ENCODE measurements at places on chromosomes 12 and 14.

- no peak for DNase-seq
These were observed 131.2 kb upstream of the FOXG1 start for GRCh38 chr14:28635387-28635786.

- no peak for DNase-seq
These were observed 8.3 kb upstream of the OR11H6 start for GRCh38 chr14:20215196-20215595.

- no peak for DNase-seq
These were observed 40.3 kb upstream of the PPP1R13B start for GRCh38 chr14:103887557-103888115.

DNA sequence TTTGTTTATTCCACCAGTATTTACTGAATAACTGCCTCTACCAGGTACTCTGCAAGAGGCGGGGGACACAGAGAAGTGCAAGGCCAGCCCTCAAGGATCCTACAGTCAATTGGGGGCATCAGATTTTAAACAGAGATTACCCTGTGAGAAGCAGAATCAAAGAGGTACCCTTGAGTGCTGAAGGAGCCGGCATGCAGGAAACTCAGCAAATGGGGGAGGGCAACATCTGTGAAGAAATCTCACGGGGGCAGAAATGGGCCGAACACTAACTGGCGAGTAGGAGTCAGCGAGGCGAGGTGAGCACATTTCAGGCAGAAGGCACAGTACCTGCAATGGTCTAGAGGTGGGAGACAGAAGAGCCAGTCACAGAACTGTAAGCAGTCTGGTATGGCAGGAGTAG is 9.0 kb downstream of the GALNT6 start:
- no peak for DNase-seq

DNA sequence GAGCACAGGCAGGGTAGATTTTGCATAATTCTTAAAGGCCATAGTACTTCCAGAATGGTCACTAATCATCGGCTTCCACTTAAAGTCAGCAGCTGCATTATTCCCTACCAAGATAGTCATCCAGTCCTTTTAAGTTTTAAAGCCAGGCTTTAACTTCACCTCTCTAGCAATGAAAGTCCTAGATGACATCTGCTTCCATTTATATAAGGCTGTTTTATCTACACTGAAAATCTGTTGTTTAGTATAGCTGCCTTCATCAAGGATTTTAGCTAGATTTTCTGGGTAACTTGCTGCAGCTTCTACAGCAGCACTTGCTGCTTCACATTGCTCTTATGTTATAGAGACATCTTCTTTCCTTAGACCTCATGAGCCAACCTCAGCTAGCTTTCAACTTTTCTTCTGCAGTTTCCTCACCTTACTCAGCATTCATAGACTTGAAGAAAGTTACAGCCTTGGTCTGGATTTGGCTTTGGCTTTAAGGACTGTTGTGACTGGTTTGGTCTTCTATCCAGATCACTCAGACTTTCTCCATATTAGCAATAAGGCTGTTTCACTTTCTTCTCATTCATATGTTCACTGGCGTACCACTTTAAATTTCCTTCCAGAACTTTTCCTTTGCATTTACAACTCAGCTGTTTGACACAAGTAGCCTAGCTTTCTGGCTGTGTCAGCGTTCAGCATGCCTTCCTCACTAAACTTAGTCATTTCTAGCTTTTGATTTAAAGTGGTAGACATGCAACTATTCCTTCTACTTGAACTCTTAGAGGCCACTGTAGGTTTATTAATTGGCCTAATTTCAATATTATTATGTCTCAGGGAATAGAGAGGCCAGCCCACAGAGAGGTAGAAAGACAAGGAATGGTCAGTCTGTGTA is 209.9 kb upstream of the GARIN2 start:
- no peak for DNase-seq

DNA sequence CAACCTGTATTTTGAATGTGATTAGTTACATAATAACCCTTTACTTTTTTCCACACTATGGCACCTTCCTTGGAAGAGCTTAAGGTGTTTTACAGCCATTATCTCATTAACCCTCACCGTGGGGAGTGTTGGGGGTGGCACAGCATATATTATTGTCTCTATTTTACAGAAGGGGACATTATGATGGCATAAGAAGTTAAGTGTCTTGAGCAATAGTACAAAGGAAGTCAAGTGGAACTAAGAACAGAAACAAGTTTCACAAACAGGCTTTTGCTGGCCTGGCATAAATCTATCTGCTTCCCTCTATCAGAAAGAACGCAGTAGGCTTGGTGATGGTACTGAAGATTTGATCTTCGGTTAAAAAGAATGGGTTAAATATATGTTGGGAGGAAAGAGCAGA is 169.7 kb upstream of the OTX2 start:
- no peak for DNase-seq

DNA sequence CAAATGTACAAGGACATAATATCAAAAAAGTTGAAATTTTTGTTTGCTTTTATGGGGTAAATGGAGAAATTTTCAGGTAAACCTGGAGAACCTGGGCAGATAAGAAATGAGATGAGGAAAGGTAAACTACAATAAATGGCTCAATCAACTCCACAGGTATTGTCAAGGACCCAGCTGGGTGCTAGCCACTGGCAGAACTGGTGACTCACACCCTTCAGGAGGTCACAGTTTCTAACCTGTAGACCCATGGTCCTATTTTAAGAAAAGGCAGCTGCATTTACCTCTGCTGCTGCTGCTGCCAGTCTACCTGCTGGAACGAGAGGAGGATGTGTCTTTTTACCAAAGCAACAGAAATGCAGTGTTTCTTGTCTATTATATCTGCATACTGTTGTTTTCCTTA is 226.6 kb downstream of the ALG10B start:
- no peak for DNase-seq

- DNase-seq = no peak
These were observed at the start of gene GPR135 for GRCh38 chr14:59465316-59466135. TSS of gene GPR135 (minus strand) at chr14:59465380. CDS start at chr14:59465226, 154 bp downstream.

GRCh38 chr14:104561632-104562495 is 17.7 kb upstream of the C14orf180 start:
- DNase-seq = no peak

DNA sequence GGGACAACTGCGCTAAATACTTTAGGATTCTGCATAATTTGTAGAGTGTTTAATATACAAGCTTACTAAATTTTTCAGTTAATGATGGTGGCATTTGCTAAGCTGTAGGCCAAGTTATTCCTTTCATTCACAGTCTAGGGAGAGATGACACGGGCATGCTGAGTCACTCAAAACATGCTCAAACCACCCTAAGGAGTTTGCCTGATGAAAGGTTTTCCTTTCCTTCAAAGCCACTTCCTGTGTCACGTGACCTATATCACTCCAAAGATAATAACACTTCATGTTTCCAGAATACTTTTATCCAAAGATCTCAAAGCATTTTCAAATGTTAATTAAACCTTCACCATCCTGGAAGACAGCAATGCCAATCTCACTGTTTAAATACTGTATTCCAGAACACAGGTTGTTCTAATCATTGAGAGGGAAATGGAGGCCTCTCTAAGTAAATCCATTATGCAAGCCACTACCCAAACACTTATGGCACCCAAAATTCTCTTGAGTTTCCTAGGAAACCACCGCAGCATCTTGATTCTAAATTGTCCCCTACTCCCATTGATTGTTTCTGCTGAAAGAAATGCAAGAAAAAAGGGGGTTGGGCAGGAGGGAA is 207.0 kb upstream of the CDKN3 start:
- no peak for DNase-seq

DNA sequence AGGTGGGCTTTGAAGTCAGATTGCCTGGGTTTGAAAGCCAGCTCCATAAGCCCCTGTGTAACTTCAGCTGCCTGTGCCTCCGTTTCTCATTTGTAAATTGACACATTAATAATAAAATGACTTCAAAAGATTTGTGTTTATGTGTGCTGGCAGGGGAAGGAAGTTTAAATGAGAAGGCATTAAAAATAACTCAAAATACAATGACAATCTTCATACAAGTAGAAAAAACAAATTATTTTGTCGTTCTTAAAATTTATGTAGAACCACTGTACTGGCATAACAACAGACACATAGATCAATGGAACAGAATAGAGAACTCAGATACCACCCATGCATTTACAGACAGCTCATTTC is 83.0 kb downstream of the PPM1A start:
- no peak for DNase-seq

- no peak for DNase-seq
These were observed 29.1 kb downstream of the RFLNA start for GRCh38 chr12:124323771-124324530.

DNA sequence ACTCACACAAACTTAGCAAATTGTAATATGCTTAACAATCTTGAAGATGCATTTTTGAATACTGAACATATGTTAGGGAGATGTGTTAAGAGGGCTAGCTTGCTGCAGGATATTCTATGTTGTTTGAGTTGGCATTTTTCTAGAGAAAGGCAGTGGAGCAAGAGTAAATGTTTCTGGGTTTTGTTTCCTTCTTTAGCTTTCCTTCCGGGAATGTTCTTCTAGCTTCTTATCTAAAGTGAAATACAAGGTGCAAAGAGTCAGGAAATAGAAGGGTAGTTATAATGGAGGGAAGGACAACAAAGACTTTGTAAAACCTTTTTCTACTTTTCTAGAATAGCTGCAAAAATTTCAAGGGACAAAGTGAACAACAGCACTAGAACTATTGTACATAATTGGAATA is 77.6 kb upstream of the KCNH3 start:
- no peak for DNase-seq

DNA sequence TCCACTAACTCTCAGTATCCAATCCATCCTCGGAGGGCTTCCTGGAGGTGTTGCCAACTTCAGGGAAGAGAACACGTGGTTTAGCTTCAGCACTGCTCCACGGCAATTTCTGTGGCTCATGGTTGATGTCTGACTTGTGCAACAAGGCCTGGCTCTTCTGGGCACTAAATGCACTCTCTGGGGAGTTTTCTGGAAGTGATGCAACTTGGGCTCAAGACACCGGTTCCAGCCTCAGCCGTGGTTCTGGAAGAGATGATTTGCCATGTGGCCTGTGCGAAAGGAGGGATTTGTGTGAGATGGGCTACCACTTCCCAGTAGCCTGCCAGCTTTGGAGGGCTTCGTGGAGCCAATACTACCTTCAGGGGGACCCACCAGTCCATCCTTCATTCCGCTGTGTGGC is 118.6 kb upstream of the RTL1 start:
- no peak for DNase-seq

DNA sequence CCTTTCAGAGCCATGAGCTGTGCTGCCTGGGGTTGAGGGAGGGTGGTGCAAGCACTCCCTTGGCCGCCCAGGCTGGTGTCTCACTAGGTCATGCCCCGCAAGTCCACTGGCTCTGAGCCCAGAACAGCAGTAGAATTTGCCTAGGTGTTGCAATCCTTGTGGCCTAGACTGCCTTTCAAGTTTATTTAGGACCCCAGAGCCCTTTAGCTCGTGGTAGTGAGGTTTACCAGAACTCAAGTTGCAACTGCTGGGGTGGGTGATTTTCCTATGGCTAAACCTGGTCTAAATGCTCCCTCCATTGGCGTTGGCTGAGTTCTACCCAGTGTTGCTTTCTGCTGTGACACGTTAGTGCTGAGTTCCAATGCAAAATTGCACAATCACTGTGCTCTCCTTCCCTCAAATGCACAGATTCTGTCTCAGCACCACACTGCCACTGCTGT is 287.2 kb downstream of the BCAT1 start:
- DNase-seq = no peak

DNA sequence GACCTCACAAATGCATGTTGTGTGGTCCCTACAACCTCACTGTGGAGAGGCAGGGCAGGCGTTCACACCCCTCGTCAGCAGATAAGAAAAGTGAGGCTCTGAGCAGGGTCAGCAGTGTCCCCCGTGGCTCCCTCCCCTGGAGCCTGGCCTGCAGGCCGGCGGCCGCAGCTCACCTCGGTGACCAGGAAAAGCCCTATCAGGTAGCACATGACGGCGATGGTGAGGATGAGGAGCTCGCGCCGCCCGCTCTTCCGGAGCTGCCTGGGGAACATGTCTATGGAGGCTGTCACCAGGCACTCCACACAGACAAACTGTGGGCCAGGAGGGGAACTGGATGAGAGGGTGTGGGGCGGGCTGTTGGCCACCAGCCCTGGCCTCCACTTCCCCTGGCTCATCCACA is 18.0 kb downstream of the SLC6A12 start:
- DNase-seq = no peak

DNA sequence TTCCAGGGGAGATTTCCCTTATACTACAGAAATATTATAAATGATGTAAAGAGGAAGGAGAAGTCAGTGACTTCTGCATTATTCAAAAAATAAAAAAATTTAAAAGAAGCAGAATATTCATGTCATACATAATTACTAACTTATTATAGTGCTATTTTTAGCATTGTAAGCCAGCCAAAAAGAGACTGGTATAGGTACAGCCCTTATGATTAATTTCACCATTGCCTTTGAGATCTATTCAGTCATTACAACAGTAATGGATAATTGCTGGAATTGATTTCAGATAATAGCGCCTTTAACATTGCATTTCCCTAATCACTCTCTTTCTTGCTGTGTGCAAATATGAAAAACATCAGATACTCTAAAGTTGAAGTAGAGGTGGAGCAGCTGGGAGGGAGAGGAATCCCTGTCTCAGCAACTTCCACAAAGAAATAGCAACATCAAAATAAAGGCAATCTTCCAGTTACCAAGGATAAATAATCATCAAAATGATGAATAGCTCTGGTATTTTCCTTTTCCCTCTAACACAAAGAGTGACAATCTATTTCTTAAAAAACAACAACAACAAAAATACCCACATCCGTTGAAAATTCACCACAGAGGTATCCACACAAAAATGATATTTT is 71.8 kb upstream of the OVCH1 start:
- no peak for DNase-seq

GRCh38 chr14:40394634-40395340 is 962.6 kb upstream of the FBXO33 start:
- no peak for DNase-seq

GRCh38 chr12:68856510-68856909 is 48.5 kb downstream of the MDM2 start:
- DNase-seq = no peak

DNA sequence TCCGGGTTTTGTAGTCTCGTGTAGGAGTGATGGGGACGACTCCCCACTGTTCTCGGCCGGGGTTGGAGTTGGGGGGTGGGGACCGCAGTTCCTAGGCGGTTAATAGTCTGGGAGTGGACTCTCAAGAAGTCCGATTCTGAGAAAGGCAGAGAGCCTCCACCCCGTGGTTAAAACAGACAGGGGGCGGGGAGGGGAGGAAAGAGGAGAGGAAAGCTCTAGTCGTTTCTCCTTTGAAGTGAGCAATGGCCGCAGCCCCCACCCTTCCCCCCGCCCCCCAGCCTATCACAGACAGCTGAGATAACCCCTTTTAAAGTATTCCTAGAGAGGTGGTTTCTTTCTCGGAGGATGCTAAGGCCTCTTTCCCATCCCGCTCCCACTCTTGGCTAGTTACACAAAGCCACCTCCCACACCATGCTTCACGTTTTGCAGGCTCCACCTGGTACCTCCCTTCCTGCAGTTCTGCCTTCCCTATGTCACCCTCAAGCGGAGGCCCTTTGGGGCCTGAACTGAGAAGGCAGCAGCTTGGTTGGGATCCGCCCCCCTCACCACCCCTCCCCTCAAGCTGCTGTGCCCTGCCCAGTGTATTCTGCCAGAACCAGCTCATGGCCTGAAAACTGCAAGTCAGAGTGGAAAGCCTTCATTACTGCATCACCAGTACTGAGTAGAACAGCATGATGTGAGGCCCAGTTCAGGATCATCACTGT is 853 bp downstream of the USP5 start:
- DNase-seq = peak; percentile 52

- DNase-seq = no peak
These were observed 6.5 kb upstream of the OR4E1 start for GRCh38 chr14:21680072-21680471.
